Endothelial cell of umbilical vein (primary cell): ENCODE measurements at places on chromosomes 1 and 21. TPM values are rescaled to one million over a fixed set of nuclear protein-coding genes. Genes with fewer than 3 reads are reported as not detected.
A peak's percentile ranks its signal among the peaks of the same experiment; 100 is the strongest.

DNA sequence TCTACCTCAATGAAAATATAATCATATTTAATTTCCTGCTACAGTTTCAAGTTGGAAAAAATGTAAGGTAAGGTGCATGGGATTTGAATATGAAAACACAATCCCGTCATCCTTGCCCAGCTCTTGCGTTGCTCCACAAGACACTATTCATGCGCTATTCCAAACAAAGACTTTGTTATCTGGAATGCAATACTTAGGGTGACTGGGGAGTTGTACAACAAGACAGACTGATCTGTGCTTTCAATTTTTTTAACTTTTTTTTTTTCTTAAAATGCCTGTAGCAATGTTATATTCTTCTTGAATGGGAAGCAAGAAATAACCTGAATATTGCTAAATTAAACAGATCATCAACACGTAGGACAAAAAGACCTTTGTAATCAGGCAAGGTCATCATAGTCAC is 1077.2 kb downstream of the TTLL7 start:
- no peaks in the 10 kb centered on the region for H3K36me3 ChIP-seq
- no peak overlapping the region for H3K27ac ChIP-seq
- H3K4me3 ChIP-seq: no peak overlapping the region
- H3K4me1 ChIP-seq: peaks cover 23% of the 10 kb centered on the region

DNA sequence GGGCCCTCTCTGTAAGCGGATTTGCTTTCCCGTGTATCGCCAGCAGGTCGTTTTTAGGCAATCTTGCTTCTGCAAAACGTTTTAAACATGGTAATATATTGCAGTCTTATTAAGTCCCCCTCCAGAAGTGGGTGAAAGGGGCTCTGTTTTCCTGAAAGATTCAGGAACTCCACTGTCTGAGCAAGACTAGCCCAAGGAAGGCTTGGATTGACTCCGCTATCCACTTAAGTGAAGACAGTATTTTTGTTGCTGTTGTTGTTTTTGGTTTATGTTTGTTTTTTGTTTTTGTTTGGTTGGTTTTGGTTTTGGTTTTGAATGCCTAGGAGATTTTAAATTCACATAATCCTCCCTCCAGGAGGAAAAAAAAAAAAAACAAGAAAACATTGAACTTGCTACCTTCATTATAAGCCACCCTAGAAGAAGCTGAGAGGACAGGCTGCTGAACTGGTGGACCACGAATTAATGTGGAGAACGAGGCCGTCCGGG is 29.1 kb upstream of the NFIA start:
- no peaks in the 10 kb centered on the region for H3K27me3 ChIP-seq
- no peaks in the 10 kb centered on the region for H3K36me3 ChIP-seq
- no peak for DNase-seq
- no peak overlapping the region for H3K27ac ChIP-seq
- no peak overlapping the region for H3K4me3 ChIP-seq

GRCh38 chr1:190169311-190170067 is 308.2 kb downstream of the BRINP3 start:
- H3K27ac ChIP-seq: no peak overlapping the region
- H3K27me3 ChIP-seq: no peaks in the 10 kb centered on the region
- no peak overlapping the region for H3K4me3 ChIP-seq
- no peaks in the 10 kb centered on the region for H3K4me1 ChIP-seq
- no peaks in the 10 kb centered on the region for H3K36me3 ChIP-seq

CRYZ gene
- polyA plus RNA-seq: 22.2 and 24.5 TPM in 2 replicates

GRCh38 chr1:201359031-201359872 is 18.2 kb downstream of the TNNT2 start:
- no peak for DNase-seq
- no peaks in the 10 kb centered on the region for H3K36me3 ChIP-seq
- H3K4me3 ChIP-seq: no peak overlapping the region
- H3K4me1 ChIP-seq: peaks cover 6% of the 10 kb centered on the region
- H3K27me3 ChIP-seq: peaks cover 3% of the 10 kb centered on the region

- H3K36me3 ChIP-seq: no peaks in the 10 kb centered on the region
- no peaks in the 10 kb centered on the region for H3K27me3 ChIP-seq
- peaks cover 11% of the 10 kb centered on the region for H3K4me1 ChIP-seq
- peak overlapping the region; percentile 54 for H3K4me3 ChIP-seq
- DNase-seq: peak; percentile 12
- no peak overlapping the region for H3K27ac ChIP-seq
Observed at GRCh38 chr1:45499415-45499769, 481 bp downstream of the CCDC163 start.

DNA sequence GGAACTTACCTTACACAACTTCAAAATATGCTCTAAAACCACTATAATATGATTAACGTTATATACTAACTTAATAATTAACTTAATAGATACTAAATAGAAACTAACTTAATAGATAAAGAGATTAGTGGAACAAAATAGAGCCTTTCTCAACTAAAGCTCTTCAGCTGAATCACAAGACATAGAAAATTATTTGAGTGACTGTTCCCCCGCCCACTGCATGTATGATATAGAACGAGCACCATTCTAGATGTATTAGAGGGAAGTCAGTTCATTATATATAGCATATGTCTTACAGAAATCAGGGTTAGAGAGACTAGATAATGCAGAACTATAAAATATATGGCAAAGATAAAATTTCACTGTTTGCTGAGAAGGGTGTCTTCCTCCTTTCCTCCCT is 16.3 kb downstream of the LYPLAL1 start:
- peaks cover 24% of the 10 kb centered on the region for H3K4me1 ChIP-seq
- H3K27ac ChIP-seq: no peak overlapping the region
- H3K36me3 ChIP-seq: no peaks in the 10 kb centered on the region
- no peak for DNase-seq
- no peak overlapping the region for H3K4me3 ChIP-seq
- H3K27me3 ChIP-seq: no peaks in the 10 kb centered on the region

TEDDM1 gene
- not detected in 2 replicates for polyA plus RNA-seq
